Renal cortex interstitium (tissue), 15 donors: ENCODE measurements at places on chromosomes 7 and 10. TPM values are rescaled to one million over a fixed set of nuclear protein-coding genes. Genes with fewer than 3 reads are reported as not detected.

NRP1 gene
- polyA plus RNA-seq, result 156 TPM

DNA sequence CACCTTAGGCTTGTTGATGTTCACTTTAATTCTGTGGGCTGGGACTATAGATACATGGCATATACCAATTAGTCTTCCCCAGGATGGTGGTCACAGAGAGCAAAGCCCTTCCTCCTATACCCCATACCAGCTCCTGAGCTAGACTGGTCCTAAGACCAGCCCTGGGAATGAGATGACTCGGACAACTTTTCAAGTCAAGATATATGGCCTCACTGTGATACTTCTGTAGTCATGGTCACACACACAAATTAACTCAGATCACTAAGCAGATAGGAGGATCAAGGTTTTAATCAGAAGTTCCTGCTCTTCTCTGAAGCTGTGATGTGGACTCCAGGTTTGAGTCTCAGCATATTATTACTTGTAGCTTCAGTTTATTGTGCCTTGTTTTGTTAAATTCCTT is 53.1 kb downstream of the SLK start:
- DNase-seq, result no peak

- DNase-seq, result no peak
These were observed 49.6 kb upstream of the PSMG3 start for GRCh38 chr7:1619152-1620079.

GRCh38 chr10:110535958-110536891 is 31.3 kb upstream of the SMC3 start:
- no peak for DNase-seq

DNA sequence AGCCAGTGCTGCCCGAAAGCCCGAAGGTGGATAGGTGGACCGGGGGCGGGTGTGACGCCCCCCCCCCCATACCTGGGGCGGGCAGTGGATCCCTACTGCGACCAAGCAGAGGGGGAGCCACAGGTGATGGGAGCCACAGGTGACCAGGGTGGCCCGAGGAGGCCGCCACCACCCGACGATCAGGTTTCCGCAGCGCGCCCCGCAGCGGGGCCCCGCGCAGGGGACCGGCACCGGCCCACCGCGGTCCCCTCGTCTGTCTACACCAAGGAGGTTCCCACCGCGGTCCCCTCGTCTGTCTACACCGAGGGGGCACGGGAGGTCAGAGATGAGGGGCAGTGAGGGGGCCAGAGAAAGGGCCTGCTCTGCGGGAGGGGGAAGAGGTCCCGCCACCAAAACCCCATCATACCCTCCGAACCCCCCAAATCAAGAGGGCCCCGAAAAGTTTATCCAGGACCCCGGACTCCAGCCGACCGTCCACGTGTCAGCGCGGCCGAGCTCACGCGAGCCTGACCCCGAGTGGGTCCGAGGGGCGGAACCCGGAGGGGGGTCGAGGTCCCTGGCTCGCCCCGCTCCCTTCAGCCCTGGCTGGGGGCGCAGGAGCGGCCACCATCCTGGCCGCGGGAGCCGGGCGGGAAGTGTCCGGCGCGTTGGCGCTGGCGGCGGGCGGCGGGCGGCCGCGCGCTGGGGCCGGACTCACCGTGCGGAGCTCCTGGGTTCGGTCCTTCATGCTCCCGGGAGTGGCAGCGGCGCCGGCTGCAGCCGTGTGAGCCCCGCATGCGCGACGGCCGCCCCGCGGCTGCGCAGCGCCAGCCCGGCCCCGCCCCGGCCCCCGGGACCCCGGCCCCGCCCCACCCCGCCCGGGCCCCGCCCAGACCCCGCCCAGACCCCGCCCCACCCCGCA is at the start of gene STX1A:
Gene STX1A (minus strand): TSS at position 765 of the 901 bp plus-strand sequence. CDS start 38 bp downstream, at position 727.
- no peak for DNase-seq
